ENCODE measurements at places on chromosomes 5 and 9.

- peaks cover under 1% of the 10 kb centered on the region for H3K36me3 ChIP-seq
- H3K4me3 ChIP-seq: no peak overlapping the region
- H3K4me1 ChIP-seq: peaks cover 9% of the 10 kb centered on the region
- no peak for DNase-seq
Measured at GRCh38 chr9:110141227-110141793, 66.6 kb downstream of the C9orf152 start.

- peak overlapping the region; percentile 90 for H3K4me3 ChIP-seq
- no peaks in the 10 kb centered on the region for H3K36me3 ChIP-seq
- peaks cover 50% of the 10 kb centered on the region for H3K4me1 ChIP-seq
- DNase-seq: no peak
- H3K27me3 ChIP-seq: no peaks in the 10 kb centered on the region
Measured at GRCh38 chr9:75089373-75089766, 1.1 kb downstream of the OSTF1 start.

- peak overlapping the region; percentile 59 for H3K4me3 ChIP-seq
- H3K27me3 ChIP-seq: no peaks in the 10 kb centered on the region
- H3K4me1 ChIP-seq: peaks cover 4% of the 10 kb centered on the region
- no peaks in the 10 kb centered on the region for H3K36me3 ChIP-seq
- DNase-seq: no peak
Measured at GRCh38 chr9:136881691-136882108, 4.6 kb upstream of the TRAF2 start.

GRCh38 chr9:88777498-88778312 is 213.6 kb upstream of the S1PR3 start:
- H3K36me3 ChIP-seq: no peaks in the 10 kb centered on the region
- DNase-seq: no peak
- H3K4me1 ChIP-seq: no peaks in the 10 kb centered on the region
- no peak overlapping the region for H3K4me3 ChIP-seq

DNA sequence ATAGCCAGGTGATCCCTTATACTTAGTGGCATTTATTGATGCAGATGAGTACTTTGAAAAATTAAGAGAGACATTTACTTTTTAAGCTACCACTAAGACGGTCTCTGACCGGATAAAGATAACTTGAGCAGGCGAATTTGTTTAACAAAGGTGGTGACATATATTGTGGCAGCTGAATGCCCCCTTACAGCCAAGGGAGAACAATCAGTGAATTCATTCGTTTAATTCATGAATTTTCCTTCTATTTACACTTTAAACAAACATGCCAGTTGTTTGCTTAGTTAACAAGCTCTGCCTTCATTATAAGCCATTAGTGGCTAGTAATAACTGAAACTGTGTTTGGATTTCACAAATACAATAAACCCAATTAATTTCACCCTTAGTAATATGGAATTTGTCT is 187.1 kb downstream of the AOPEP start:
- no peaks in the 10 kb centered on the region for H3K27me3 ChIP-seq
- no peak for DNase-seq
- peaks cover 3% of the 10 kb centered on the region for H3K36me3 ChIP-seq
- no peak overlapping the region for H3K27ac ChIP-seq

DNA sequence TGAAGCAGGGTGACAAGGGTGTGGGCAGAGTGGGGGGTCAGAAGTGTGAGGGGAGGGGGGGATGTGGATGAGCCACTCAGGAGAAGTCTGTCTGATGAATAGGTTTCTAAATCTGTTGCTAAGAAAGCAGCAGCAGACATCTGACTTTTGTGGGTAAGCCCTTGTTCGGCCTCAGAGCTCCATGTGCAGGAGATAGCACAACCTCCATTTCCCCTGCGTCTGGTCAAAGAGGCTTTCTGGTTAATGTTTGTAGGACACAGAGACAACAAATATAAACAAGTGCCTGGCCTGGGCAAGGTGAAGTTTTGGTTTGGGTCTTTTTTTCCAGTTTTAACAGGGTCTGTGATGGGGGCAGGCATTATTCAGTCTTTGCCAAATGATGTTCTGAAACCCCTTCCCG is 57.0 kb upstream of the GNE start:
- no peak overlapping the region for H3K4me3 ChIP-seq
- H3K27me3 ChIP-seq: peaks cover 20% of the 10 kb centered on the region
- no peak overlapping the region for H3K27ac ChIP-seq
- H3K36me3 ChIP-seq: peaks cover 4% of the 10 kb centered on the region
- DNase-seq: no peak

DNA sequence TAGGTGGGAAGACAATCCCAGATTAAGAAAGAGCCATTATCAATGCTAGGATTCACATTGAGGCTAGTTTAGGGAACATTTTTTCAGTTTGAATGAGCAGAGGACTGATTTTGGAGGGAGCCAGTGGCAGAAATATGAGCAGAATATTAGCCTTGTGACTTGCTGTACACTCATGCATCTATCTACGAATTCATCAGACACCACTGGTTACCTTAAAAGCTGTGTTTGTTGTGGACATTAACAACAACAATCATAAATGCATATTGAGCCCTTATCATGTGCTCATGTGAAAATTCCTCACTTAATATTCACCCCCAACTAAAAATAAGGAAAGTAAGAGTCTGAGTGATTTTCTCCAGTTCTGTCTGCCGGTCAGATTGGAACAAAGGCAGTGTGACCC is 9.9 kb upstream of the SH3TC2 start:
- no peaks in the 10 kb centered on the region for H3K4me1 ChIP-seq
- no peaks in the 10 kb centered on the region for H3K27me3 ChIP-seq
- H3K36me3 ChIP-seq: no peaks in the 10 kb centered on the region
- no peak overlapping the region for H3K27ac ChIP-seq
- no peak for DNase-seq

- H3K36me3 ChIP-seq: no peaks in the 10 kb centered on the region
- no peak for DNase-seq
- no peak overlapping the region for H3K27ac ChIP-seq
- H3K4me3 ChIP-seq: no peak overlapping the region
- H3K27me3 ChIP-seq: no peaks in the 10 kb centered on the region
Measured at GRCh38 chr5:163807781-163808180, 302.4 kb downstream of the MAT2B start.

- DNase-seq: no peak
- no peaks in the 10 kb centered on the region for H3K27me3 ChIP-seq
- peaks cover 21% of the 10 kb centered on the region for H3K4me1 ChIP-seq
- H3K36me3 ChIP-seq: peaks cover 6% of the 10 kb centered on the region
- peak overlapping the region; percentile 54 for H3K27ac ChIP-seq
Measured at GRCh38 chr9:71910650-71911060, 338 bp downstream of the ABHD17B start.

DNA sequence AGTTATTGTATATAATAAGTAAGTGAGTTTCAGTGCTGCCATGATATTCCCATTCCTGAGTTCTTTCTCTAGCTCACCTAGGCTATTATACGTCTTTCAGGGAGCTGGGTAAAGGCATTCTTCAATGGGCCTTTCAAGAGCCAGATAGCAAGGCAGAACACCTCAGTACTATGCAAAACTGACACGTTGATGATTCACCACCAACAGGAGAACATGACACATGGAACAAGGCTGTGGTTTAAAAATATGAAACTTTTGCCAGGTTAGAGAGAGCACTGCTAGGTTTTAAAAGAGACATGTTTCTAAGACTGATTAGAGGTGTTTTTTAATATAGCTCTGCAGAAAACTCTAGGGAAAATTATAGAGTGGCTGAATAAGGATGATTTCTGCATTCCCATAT is 95.9 kb downstream of the UGCG start:
- peaks cover 6% of the 10 kb centered on the region for H3K4me1 ChIP-seq
- no peak overlapping the region for H3K4me3 ChIP-seq
- H3K27ac ChIP-seq: no peak overlapping the region

DNA sequence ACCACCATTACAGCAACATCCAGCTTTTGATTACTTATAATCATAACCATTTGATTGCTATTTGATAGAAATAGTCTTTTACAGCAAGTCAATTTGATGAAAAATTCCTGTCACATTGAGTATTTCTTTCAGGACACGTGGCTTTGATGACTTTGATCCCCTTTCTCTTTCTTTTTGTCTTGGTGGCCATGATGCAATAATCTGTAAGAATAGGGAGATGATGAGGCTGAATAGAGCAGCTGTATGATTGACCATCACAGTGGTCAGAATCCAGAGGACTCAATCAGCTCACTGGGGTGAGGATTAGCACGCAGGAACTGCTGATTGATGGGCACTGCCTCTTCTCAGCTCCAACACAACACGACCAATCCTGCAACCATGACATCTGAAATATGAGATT is 262.7 kb downstream of the PARP8 start:
- no peaks in the 10 kb centered on the region for H3K4me1 ChIP-seq
- H3K36me3 ChIP-seq: no peaks in the 10 kb centered on the region
- no peak overlapping the region for H3K4me3 ChIP-seq

DNA sequence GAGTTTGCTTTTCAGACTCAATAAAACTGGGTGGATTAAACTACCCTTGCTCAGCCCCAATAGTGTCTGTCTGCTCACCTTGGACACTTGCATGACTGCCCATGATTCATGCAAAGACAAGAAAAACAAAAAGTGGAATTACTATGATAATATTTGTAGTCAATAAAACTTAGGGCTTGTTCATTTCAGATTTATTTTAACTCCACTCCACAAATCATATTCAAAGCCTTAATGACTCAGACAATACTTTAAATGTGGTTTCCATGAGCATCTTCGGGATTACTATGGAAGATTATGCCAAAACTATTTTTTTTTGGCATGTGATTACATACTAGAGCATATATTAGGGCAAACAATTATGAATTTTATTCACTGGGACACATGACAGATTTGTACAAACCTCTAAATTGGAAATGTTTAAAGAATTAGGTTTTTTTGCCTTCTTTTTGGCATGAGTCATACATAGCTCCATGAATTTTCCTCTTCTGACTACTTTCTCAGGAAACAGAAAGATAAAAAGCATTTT is 468.9 kb downstream of the ACTL7B start:
- DNase-seq: no peak
- H3K4me3 ChIP-seq: no peak overlapping the region
- H3K4me1 ChIP-seq: no peaks in the 10 kb centered on the region
- no peaks in the 10 kb centered on the region for H3K27me3 ChIP-seq
- H3K27ac ChIP-seq: no peak overlapping the region

- DNase-seq: no peak
- H3K4me3 ChIP-seq: no peak overlapping the region
- H3K27me3 ChIP-seq: no peaks in the 10 kb centered on the region
- peaks cover 1% of the 10 kb centered on the region for H3K4me1 ChIP-seq
Measured at GRCh38 chr5:150764530-150764929, 5.7 kb upstream of the DCTN4 start.

GRCh38 chr9:105683688-105684275 is 10.6 kb upstream of the TMEM38B start:
- no peaks in the 10 kb centered on the region for H3K36me3 ChIP-seq
- no peaks in the 10 kb centered on the region for H3K4me1 ChIP-seq
- H3K4me3 ChIP-seq: no peak overlapping the region
- H3K27me3 ChIP-seq: peaks cover 2% of the 10 kb centered on the region
- H3K27ac ChIP-seq: no peak overlapping the region

DNA sequence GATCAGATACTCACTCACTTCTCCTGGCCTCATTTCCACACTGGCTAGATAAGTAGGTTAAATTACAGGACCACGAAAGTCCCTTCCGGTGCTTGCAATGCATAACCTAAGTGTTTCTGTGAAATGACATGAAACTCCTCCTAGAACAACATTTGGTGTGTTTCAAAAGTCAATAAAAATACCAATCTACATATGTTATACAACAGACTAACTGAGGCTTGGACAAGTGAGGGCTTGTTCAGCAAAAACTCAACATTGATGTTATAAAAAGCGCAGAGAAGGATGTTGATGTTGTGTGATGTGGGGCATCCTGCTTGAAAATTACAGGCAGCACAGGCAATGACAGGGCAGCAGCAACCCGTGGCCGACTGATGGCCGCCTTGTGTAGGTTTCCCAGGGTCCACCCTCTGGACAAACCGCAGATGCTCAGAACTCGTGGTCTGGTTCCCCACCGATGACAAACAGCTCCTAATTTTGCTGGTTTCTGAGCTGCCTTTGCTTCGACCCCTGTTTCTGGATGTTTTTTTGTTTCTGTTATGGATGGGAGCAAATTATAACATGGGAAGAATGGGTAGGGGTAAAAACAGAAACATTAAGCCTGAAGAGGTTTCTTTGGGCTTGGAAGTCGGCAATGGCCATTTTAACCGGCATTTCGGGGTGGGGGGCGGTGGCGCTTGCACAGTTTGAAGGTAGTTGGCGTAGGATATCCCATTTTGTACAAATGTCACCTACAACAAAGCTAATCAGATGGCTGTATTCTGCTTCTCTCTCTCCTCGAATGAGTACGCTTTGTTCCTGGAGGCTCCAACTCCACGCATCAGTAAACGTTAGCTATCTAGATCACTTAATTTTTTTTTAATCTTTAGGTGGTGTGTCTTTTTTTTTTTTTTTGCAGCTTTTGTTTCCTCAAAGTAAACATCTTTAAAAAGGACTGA is 116.1 kb downstream of the PDZD2 start:
- no peak overlapping the region for H3K27ac ChIP-seq
- no peaks in the 10 kb centered on the region for H3K27me3 ChIP-seq
- DNase-seq: no peak
- H3K4me1 ChIP-seq: no peaks in the 10 kb centered on the region

DNA sequence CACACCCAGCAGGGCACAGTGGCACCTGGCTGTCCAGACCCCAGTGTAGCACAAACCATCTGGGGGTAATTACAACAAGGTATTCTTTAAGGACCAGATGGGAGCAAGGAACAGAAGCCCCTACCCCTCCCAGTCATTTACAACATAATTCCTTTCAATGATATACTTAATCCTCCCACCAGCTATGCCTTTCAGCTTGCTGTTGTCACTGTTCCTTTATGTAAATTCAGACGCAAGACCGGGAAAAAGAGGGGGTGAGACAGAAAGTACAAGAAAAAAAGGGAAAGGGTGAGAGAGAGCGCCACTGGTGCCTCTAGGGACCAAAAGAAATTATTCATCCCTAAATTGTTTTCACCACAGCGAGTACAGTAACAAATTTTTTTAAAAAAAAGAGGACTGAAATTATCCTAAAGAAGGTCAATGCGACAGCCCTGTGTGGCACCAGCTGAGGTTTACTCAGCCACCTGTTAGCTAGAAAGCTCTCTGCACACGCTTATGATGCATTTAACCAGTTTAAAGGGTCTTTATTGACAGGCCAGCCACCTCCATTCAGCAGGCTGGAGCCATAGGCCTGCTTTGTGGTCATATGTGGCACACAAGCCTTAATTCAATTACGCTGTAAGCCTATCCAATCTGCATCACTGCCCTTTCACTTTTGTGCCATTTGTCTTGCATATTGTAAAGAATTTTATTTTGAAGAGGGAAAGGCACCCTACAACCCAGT is 210.2 kb upstream of the ISL1 start:
- no peak overlapping the region for H3K27ac ChIP-seq
- H3K4me3 ChIP-seq: no peak overlapping the region
- no peaks in the 10 kb centered on the region for H3K36me3 ChIP-seq
- no peak for DNase-seq
- H3K27me3 ChIP-seq: no peaks in the 10 kb centered on the region
- H3K4me1 ChIP-seq: no peaks in the 10 kb centered on the region

DNA sequence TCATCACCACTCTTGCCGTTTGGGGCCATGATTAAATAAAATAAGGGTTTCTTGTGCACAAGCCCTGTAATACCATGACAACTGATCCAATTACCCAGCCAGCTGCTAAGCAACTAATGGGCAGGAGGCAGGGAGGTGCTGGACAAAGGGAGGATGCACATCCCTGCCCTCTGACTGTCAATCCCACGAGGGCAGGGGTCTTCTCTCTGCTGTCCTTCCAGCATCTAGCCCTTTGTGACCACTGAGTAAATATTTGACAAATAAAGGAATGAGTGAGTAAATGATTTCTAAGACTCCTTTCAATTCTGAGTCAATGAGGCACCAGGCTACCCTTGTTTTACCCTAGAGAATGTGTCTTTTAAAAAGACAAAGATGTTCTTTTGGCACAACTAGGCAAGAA is 247.1 kb downstream of the SYK start:
- H3K4me1 ChIP-seq: peaks cover 8% of the 10 kb centered on the region
- no peak overlapping the region for H3K4me3 ChIP-seq
- H3K27me3 ChIP-seq: peaks cover 16% of the 10 kb centered on the region
- no peak overlapping the region for H3K27ac ChIP-seq

Data from T-cell (primary cell).